Stimulated activated CD4-positive, alpha-beta T cell treated with anti-CD3 and anti-CD28 coated beads, TNF-alpha, amount 100 ng/mL, for 1 hour (primary cell): ENCODE measurements at places on chromosomes 5 and 9.

- DNase-seq: no peak
These were observed 668.3 kb upstream of the CDH18 start for GRCh38 chr5:20656262-20656661.

DNA sequence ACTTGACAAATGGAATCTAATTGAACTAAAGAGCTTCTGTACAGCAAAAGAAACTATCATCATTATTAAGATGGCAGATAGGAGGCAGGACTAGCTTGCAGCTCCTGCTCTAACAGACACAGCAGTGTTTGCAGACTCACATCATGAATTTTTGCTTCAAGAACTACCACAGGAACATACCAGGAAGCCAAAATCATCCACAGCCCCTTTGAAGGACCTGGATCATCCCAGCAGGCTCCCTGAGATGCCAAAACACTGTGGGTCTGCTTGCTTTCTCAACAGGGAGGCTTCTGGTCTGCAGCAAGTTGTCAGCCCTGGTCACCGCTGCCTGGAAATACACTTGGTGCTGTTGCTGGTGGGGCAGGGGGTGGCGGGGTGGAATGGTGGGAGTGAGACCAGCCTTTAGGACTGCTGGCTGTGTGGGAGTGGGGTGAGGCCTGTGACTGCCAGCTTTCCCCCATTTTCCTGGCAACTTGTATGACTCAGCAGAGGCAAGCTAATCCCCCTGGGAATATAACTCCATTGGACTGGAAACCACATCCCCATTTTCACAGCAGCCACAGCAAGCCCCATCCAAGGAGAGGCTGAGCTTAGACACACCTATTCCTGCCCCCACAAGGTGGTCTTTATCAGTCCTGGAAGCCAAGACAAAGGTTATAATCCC lies 533.8 kb upstream of the CYLC2 start:
- DNase-seq: no peak

DNA sequence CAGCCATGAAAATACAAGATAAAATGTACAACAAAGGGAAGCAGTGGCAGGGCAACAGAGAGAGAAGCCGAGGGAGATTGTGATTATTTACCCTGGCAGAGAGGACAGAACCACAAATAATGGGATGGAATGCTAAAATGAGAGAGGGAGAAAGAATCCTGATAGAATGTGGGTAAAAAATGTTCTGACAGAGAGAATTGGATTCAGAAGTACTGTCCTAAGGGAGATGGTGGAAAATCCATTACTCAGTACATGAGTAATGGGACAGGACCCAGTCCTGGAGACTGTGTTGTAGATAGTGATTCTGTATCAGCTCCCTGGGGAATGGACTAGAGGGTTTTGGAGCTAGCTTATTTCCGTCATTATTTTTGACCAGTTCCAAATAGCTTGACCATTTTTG lies 831.5 kb downstream of the MAT2B start:
- no peak for DNase-seq

- DNase-seq: no peak
These were observed 43.9 kb downstream of the MAP1B start for GRCh38 chr5:72151169-72151568.

DNA sequence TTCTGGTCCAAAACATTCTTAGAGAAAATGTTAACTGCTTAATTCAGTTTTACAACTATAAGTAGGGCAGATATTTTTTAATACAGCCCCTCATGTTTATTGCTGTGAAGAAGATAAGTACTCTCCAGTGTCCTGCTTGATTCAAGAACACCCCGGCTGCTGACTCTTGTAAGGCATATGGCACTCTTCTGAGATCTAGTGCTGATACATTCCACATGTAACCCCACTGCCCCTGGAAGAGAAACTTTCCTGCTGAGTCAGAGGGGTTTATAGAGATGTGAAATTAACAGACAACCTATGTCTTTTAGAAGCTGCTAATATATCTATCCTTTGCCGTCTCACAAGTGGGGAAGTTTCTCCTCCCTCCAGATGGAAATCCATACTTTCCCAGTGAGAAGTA lies 1.0 kb upstream of the MINAR2 start:
- no peak for DNase-seq

DNA sequence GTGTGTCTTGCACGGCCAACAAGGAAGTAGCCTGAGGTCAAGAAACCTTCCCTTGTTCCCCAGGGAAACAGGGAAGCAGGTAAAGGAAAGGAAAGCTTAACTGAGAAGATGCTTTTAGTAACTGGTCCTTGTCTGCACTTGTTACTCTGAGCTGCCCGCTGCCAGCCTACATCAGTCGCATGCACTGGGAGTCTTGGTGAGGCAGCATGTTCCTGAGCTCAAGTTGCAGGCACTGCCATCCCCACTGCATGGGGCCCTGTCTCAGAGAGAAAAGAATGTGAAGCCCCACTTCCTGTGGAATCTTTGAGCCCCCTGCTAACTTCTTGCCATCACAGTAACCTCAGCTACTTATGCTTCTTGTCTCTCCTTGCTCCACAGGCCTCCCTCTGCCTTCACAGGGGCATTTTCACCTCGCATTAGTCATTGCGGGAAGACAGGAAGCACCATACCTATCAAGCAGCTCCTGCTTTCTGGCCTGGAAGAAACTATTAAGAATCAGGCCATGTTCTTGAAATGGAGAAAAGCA lies 344.1 kb upstream of the ADAMTSL1 start:
- no peak for DNase-seq

DNA sequence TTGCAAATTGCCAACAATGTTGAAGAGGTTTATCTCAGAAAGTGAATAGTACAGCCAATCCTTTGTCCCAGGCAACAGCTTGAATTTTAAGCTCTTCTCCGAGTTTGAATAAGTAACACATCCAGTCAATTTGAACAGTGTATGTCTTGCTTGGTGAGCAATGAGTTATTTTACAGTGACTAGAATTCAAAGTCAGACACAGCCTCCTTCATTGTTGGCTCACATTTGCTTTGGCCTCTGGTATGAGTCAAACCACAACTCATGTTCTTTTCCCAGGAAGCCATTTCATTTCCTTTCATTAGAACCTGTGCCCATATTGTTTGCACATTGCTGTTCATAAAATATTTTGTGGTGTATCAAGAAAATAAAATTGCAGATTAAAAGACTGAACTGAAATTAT lies 622.0 kb upstream of the DAB2 start:
- no peak for DNase-seq

GRCh38 chr5:169580964-169581363 lies 2.6 kb upstream of the SPDL1 start:
- DNase-seq: no peak

DNA sequence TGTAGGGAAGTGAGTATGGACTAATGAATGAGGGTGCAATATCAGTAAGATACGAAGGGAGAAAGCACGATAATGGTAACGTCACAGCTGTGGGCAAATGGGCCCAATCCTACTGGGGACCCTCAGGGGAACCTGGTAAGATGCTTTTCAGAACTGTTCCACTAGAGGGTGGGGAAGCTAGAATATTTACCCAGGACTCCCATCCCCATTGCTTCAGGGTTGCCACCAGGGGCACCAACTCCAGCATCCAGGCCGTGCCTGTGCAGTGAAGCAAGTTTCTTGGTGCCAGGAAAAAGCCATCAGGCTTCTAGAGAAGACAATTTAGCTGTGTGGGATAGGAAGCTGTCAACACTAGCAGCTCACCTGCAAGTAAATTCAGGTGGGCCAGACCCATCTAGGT lies 409.3 kb downstream of the AGTPBP1 start:
- no peak for DNase-seq

DNA sequence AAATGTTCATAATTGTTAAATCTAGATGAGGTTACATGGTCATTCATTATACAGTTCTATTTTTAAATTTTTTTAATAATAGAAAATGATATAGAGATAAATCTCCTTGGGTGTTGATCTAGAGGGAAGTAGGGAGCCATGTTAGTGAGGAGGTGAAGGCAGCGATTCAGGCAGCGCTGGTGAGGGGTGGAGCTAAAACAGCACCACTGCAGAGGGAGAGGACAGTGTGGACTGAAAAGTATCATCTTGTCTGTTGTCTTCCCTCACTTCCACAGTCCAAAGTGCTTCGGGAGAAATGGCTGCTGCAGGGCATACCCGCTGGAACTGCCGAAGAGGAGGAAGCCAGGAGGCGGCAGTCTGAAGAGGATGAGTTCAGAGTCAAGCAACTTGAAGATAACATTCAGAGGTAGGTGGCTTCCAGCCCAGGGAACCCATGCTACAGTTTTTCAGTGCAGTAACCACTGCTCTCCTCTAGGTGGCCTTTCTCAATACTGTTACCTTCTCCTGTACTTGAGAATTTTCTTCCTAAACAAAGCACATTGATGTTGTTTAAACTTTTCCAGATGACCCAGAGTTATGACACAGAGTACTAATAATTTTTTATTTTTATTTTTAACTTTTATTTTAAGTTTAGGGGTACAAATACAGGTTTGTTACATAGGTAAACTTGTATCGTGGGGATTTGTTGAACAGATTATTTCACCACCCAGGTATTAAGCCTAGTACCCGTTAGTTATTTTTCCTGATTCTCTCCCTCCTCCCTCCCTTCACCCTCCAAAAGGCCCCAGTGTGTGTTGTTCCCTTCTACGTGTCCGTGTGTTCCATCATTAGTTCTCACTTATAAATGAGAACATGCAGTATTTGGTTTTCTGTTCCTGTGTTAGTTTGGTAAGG lies 100.5 kb downstream of the PALM2AKAP2 start:
- no peak for DNase-seq

- no peak for DNase-seq
These were observed 48.2 kb upstream of the NEURL1B start for GRCh38 chr5:172592881-172593280.

DNA sequence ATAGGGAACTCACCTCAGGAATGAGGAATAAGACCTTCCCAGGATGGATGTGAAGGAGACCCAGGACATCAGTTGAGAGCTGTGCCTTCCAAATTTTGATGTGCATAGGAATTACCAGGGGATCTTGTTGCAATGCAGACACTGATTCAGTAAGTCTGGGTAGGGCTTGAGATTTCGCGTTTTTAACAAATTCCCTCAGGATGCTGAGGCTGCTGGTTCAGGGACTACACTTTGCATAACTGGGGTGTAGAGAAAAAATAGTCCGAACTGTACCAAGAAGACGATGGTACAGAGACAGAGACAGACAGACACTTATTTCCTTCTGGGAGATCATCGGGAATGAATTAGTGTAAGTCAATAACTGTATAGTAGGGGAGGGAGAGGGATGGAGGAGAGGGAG lies 82.3 kb upstream of the FREM1 start:
- no peak for DNase-seq

GRCh38 chr5:10161778-10162177 lies 87.9 kb downstream of the ATPSCKMT start:
- DNase-seq: no peak

- no peak for DNase-seq
These were observed 64.4 kb downstream of the PLCXD3 start for GRCh38 chr5:41445937-41446563.

DNA sequence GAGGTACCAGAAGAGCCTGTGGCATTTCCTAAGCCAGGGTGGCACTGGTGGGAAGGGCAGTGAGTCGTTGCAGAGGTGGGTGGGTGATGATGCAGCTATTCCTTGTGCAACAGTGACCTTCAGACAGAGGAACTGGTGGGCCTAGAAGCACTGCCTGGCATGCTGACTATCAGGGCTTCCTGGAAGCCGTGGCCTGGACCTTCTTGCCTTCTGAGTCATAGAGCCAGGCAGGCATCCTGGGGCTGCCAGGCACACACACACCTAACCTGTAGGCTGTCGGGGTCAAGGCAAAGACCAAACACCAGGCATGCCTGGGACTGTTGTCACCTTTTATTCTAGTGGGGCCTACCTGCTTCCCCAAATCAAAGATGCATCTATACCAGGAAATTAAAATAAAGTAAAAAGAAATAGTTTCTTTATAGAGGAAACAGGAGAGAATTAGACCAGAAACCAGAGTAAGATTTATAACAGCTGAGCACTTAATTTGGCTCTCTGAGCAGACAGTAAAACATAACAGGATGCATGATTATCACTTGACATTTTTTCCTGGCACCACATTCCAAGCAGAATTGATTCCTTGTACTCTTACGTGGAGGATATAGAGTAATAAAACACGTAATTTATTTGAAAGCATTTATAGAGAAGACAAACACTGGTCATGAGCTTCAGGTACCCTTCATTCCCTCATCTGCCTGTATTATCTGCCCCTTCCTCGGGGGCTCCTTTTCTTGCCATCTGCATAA lies 25.1 kb downstream of the NANS start:
- no peak for DNase-seq

DNA sequence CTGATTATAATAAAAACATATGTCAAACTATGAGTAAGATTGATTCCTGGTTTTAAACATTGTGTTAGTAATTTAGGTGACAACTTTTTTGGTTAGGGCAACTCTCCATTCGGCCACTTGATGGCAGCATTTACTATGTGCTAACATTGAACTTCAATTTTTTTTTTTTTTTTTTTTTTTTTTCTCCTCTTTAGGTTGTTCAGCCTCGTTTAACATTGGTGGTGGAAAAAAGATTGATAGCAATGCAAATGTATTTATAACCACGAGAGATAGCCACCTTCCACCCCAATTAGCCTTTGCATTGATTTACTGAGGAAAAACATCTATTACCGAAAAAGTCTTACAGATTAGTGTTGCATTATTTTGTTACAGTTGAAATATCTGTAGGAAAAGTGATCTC lies 159.1 kb downstream of the CSNK1G3 start:
- no peak for DNase-seq

DNA sequence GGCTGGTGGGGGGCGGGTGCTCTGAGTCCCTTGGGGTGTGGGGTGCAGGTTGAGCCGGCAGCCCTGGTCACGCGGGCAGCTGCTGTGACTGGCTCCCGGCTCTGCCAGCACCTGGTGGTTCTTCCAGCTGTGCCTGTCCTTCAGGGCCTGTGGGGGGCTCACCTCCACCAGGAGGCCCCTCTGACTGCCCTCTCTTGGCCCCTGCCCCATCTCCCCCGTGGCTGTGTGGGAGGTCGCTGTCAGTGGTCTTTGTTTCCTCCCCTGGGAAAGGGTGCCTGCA lies 3.3 kb downstream of the RXRA start:
- no peak for DNase-seq

- no peak for DNase-seq
These were observed 94.6 kb upstream of the DNAH5 start for GRCh38 chr5:14039063-14039462.

GRCh38 chr9:86521977-86522376 lies 167.8 kb upstream of the TUT7 start:
- no peak for DNase-seq

- DNase-seq: no peak
These were observed 167.6 kb upstream of the SMIM23 start for GRCh38 chr5:171617817-171618591.

GRCh38 chr5:93831449-93831848 lies 90.0 kb upstream of the POU5F2 start:
- DNase-seq: no peak

DNA sequence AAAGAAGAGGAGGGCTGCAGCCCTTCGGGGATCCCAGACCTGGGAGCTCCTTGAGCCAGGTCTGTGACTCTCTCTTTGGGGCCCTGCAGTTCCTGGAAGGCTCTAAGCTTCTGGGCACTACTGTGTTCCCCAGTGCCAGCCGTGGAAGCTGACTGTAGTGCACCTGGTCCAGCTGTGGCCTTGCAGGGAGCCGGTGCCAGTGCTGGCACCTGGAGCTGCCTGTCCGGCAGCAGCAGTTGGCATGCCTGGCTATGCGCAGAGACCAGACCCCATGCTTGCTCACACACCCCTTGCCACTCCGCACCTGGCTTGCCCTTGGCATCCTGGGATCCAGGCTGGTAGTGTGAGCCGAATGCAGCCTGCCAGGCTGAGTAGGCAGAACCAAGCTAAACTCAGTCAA lies 91.0 kb upstream of the PUM3 start:
- DNase-seq: no peak
